NCI-H524 (cell line): ENCODE measurements at places on chromosomes 3 and 15.

DNA sequence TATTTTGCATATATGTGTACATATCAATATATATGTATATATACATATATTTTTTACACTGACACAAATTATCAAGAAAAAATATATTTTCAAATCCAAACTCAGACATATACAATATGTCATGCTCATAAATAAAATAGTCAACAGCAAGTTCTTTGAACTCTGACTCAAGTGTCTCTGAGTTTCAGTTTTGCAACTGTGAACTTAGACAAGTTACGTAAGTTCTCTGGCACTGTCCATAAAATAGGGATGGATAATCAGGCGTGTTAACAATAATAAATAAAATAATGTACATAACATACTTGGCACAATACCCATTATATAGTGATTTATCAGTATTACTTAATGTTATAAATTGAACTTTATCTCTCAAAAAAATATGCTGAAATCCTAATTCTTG is 12.1 kb upstream of the XRN1 start:
- no peak for DNase-seq

GRCh38 chr3:46566040-46566641 is at the start of gene LRRC2:
LRRC2 (minus strand) TSS chr3:46566302; CDS start chr3:46551591, 14,711 bp downstream.
- DNase-seq: no peak

DNA sequence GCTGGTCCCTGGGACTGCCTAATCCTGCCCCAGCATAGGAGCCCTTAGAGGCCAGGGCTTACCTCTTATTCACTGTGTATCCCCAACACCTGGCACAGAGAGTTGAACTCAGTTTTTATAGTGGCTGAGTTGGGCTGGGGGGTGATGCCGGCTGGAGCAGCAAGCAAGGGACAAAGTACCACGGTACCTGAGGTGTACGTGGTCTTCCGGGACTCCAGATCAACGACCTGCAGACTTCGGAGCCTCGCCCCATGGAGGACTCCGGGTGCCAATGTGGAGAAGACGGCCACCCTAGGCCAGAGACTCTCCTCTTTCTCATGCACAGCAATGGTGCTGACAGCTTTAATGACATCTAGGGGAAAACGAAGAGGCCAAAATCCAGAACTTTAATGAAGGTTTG is 8.1 kb downstream of the WDR73 start:
- DNase-seq: no peak

DNA sequence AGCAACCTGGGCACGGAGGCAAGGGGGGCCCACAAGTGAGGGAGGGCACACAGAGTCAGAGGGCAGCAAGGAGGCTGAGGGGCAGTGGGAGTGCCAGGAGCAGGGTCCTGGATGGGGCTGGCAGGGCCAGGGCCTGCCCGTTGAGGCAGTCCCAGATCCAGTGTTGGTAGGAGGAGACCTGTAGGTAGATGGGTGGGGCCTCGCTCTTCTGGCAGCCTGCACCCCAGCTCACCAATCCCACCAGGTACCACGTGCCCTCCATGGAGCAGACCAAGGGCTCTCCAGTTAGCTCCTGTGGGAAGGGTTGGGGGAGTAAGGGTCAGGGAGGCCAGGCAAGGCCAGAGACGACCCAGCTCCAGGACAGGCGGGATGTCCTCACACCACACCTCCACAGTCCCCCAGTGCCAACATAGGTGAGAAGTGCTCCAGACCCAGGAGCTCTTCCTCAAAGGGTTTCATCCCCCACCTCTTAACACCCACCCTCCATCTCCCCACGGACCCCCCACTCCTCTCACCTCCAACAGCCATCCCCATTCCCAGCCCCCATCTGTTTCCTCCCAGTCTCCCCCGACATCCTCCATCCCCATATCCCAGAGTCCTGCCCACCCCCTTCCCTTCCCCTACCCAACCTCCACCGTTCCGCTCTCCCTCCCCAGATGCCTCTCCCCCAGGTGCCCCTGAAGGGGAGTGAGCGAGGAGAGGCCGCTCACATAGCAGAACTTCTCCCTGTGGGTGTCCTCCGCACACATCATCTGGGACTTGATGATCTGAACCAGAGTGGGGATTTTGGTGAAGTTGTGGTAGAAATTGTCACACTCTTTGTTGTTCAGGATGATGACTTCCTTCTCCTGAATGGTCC is 5.2 kb downstream of the PRSS50 start:
- no peak for DNase-seq

GRCh38 chr3:71421475-71421819 is 162.1 kb downstream of the FOXP1 start:
- no peak for DNase-seq

- no peak for DNase-seq
Measured at GRCh38 chr3:65190111-65190510, 502.3 kb upstream of the ADAMTS9 start.

- peak; percentile 95 for DNase-seq
Measured at GRCh38 chr3:127786353-127787070, 35.8 kb downstream of the MGLL start.
